ENCODE measurements at places on chromosomes 3 and 15.

- peak; percentile 66 for DNase-seq
Observed at GRCh38 chr3:124599779-124600693, 130.2 kb upstream of the UMPS start.

DNA sequence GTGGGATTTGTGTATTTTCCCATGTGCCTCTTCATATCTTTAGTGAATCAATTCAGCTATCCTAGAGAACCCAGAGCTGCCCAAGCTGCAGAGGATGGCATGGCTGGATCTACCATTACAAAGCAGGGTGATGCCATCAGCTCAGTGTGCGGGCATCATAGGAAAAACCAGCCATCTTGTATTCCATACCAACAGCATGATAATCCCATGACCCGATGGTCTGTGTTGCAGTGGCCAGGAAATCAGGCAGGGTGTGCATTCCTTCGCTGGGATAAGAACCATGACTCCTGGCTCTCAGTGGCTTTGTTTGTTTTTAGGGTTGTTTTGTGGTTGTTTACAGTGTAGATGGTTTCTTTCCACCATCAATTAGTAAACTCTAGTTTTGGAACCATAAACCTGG is 36.0 kb downstream of the ARHGAP31 start:
- no peak for DNase-seq

DNA sequence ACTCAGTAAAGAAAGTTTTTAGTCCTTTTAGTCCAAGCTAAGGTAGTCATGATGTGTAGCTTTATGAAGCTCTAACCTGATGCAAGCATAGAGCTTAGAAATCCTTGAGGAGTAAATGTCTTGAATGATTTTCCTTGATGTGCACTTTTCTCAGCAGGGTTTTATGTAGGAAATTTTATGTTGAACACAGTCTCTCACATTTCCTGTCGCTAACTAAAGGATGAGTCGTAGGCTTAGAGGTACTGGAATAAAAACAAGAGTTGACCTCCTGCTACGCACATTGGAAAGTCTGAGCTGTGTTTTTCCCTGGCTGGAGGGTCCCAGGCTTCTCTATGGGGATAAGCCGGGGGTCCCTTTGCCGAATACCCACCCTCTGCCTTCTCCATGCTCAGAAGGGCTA is 34.7 kb upstream of the ZPLD1 start:
- DNase-seq: peak; percentile 60

DNA sequence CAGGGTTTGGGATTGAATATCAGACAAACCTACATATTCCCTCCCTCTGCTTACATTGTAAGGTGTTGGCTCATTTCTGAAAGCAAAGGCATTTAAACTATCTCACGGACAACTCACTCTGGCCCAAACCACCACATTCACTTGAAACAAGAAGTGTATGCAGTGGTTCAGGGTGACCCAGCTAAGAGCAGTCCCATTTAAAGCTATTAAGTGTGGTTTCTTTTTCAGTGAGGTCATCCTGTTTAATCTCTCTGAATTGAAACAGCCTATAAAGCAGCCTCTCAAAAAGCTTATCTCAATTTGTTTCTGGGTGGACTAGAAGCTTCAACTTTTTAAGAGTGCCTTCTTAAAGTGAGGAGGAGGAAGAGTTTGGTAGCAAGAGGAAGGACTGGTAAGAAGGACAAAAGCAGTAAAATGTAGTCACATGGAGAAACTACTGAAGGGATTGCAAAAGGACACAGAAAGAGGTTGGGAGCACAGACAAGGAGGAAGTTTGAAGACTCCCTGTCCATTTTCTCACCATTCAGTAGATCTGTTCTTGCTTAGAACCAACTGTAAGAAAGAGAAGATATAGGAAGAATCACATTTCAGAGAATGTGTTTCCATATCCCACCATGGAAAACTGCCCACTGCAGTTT is 151.6 kb downstream of the TMCO5A start:
- no peak for DNase-seq

DNA sequence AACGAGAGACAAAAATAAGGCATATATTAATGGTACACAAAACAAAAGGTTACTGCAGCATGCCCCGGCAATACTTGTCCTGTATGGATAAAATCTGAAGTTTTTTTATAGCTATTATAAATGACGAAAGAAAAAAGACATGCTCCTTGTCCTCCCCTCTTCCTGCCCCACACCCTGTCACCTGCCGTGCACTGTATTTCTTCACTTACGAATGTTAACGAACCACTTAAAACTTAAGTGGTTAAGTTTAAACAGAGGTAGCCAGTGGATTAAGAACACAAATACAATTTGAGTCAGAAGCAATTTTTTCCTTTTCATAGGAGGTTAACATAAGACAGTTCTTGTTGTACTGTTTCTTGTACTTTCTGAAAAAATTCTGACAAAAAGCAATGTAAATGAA is 799.1 kb upstream of the NECTIN3 start:
- DNase-seq: no peak

- DNase-seq: no peak
Observed at GRCh38 chr15:27696530-27696929, 402.6 kb downstream of the OCA2 start.

GRCh38 chr3:155302891-155303290 is 9.4 kb upstream of the STRIT1 start:
- no peak for DNase-seq

DNA sequence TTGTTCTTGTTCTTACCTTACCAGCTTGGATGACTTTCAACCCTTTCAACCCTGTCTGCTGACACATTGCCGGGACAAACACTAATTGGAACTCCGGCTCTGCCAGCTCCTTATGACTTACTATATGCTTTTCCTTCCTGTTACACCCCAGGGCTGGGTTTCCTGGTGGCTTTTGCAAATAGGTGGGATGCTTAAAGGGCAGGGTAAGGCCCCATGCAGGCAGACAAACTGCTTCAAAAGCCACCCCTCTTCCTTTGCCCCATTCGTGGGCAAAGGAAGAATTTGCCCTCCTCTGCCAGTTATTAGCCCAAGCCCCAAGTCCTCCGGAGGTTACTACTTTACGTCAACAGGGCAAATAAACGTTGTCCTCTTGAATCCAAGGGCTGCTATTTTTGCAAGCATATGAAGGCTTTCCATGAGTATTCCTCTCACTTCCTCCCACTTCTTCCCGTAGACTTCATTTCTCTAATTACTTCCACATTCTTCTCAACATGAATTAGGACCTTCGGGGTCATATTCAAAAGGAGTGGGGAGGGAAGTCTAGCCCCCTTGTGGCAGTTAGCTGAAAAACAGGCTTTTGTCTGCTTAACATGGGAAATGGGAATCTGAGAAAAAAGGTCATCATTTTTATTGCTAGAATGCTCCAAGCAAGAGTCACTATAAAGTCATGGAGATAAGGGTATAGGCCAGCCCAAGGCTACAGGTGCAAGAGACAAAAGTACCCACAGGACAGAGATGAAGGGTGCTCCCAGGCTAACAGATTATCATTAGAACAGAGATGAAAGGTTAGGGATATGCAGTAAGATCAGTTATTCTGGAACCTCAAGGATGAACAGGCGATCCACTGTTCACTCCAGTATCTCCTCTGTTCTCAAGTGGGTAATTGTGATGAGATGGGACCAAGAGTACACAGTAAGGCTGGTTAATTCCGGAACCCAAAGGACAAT is 56.3 kb upstream of the FSTL1 start:
- no peak for DNase-seq

DNA sequence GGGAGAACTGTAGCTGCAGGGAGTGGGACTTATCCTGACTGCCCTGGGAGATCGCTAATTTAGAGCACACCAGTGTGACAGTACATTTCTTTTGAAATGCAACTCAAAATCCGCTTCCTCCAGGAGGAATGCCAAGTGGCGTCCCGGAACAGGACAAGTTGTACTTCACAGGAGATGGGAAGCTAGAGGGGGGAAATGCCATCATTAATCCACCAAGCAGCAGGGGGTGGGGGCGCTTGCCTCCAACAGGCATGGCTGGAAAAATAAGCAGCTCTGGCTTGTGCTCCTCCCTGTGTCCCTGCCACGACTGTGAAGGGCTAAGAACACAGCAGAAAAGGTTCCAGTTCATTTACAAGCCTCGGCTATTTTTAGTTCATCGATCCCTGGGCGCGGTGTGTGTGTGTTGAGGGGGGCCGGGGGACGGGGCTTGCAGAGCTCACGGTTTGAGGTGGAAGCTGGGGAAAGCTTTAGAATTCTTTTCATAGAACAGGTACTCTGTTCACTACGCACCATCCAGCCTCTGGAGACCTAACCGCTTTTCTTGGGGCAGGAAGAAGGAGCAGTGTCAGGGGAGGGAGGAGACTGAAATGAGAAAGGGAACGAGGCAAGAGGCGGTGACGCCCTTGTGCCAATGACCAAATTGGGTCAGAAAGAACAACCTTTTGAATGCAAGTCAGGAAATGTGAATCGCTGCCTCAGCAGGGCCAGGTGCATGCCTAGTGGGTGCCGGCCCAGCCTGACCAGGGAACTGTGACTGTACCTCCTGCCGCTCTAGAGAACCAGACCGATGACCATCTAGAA is 51.8 kb upstream of the DGKG start:
- DNase-seq: peak; percentile 32
